NCI-H187 (cell line): ENCODE measurements at places on chromosomes 6 and 20.

GRCh38 chr20:57053793-57054552, 212.5 kb downstream of the BMP7 start:
- DNase-seq, result no peak

- DNase-seq, result no peak
Observed at GRCh38 chr6:81937296-81937937, 184.9 kb upstream of the TENT5A start.

- no peak for DNase-seq
Observed at GRCh38 chr6:110710115-110710514, 105.2 kb downstream of the CDK19 start.

DNA sequence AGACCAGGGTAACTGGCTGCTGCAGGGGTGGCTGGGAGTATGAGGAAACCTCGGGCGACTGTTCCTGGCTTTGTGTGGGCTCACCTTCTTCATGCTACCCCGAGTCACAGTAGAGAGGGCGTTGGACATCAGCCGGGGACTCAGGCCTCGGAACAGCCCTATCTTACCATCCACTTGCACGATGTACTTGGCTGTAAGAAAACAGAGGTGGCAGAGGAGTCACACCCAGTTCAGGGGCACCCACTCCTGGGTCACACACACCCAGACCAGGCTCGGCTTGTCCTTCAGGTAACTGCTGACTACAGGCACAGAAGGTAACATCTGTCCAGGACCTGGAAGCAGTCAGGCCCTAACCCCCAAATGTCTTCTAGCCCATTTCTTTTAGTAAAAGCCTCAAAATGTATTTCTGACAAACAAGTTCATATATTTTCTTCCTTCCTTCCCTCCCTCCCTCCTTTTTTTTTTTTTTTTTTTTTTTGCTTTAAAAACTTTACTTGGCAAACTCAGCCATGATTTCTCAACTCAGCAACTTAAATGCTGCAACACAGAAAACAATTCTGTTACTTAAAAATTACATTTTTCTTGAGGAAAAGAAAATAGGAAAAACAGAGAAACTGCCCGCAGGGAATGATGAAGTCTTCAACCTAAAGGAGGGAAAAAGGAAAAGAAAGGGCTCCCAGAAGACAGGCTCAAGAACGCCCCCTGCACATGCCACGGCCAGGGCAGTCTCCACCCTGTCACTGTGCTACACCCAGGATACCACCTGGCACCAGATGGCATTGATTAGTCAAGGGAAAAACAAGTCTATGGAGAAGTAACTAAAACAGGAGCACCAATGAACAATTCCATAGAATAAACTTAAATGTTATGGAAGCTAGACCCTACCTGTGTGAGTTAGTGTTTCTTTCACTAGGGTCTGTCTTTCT, 7.3 kb downstream of the MTCH1 start:
- no peak for DNase-seq

DNA sequence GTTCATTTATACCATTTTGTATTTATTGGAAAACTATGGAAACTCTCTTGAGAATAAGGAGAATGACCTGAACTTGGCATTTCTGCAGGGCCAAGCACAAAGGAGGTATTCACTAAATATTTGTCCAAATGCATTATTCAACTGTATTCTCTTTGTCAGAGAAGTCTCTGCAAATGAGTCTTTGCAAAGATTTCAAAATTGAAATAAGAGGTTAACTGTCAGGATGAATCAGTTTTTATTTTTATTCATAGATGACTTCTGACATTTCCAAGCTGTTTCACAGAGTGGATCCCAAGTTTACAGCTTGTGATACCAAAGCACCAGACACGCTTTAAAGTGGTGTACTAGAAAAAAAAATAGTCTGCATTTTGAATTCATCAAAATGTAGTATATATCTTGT, 131.6 kb downstream of the UTRN start:
- DNase-seq, result no peak

DNA sequence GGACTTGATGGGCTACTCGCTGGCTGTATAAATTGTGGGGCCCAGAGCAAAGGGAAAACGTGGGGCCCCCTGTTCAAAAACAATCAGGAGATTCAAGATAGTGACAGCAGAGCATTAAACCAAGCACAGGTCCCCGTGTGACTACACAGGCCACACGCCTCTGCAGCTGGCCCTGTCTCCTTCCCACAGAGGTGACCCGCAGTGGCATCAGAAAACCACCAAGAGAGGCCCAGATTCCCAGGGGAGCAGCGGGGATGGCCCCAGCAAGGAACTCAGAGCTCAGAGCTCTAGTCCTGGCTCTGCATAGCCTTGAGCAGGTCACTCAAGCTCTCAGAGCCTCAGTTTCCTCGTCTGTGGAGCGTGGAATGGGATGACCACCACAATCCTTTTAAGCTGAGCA, 57.6 kb downstream of the CPNE5 start:
- DNase-seq, result no peak

DNA sequence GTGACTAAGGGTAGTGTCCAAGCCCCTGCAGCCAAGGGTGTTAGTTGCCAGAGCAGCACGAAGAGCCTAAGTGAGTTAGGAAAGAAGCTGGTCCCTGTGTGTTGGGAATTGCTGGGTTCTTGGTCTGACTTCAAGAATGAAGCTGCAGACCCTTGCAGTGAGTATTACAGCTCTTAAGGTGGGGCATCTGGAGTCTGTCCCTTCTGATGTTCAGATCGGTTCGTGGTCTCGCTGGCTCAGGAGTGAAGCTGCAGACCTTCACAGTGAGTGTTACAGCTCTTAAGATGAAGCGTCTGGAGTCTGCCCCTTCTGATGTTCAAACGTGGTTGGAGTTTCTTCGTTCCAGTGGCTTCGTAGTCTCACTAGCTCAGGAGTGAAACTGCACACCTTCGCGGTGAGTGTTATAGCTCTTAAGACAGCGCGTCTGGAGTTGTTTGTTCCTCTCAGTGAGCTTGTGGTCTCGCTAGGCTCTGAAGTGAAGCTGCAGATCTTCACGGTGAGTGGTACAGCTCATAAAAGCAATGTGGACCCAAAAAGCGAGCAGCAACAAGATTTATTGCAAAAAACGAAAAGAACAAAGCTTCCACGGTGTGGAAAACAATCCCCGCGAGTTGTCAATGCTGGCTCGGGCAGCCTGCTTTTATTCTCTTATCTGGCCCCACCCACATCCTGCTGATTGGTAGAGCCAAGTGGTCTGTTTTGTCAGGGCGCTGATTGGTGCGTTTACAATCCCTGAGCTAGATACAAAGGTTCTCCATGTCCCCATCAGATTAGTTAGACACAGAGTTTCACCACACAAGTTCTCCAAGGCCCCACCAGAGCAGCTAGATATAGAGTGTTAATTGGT, 31.8 kb downstream of the PXDC1 start:
- no peak for DNase-seq

DNA sequence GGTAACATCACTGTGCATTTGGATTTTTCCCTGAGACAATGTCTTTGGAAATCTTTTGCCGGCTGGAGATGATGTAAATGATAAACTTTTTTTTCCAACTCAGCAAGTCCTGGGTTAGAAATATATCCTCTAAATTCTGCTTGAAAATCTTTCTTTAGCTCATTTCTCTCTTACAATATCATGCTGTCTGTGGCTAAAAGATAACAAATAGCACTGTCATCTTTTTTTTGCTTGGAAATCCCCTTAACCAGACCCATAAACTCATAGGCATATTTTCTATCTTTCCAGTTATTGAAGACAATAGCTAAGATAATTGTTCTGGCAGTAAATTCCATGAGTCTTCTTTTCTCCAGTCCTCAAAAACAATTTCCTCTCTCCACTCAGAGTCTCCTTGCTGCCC, 481.5 kb downstream of the NKAIN2 start:
- no peak for DNase-seq

GRCh38 chr6:122726649-122727048, 52.9 kb upstream of the FABP7 start:
- no peak for DNase-seq

DNA sequence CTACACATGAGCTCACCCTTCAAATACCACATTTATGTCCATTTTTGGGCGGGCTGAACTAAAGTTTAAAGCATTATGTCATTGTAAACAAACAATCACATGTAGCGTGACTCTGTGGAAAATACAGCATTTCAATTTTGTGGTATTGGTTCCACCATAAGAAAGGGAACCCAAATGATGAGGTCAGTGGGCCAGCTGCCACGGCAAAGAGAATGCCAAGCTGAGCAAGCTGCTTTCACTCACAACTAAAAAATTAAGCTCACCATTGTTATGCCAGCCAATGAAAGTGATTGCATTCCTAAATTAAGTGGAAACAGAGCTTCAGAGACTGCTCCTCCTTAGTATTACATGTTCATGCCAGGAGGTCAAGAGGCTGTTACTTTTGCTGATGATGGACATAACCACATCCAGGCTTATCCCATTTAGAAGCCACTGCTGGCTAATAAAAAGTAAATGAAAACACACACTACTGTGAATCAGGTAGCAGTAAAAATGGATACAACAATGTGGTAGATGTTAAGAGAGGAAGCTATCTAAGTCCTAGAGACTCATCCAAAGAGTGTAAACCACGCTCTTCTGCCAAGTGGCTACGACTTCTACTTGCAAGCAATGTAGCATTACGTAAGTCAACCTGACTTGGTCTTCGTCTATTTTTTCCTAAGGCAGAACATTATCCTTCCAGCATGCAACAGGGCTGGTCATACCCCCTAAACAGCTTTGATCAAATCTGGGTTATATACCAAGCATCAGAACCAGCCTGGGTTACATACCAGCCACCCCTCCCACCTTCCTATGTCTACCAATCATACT, 164.8 kb downstream of the BACH2 start:
- no peak for DNase-seq

- peak; percentile 65 for DNase-seq
Observed at GRCh38 chr6:43823879-43824702, 54.1 kb downstream of the VEGFA start.

GRCh38 chr6:117344444-117345291, 79.3 kb downstream of the VGLL2 start:
- no peak for DNase-seq

DNA sequence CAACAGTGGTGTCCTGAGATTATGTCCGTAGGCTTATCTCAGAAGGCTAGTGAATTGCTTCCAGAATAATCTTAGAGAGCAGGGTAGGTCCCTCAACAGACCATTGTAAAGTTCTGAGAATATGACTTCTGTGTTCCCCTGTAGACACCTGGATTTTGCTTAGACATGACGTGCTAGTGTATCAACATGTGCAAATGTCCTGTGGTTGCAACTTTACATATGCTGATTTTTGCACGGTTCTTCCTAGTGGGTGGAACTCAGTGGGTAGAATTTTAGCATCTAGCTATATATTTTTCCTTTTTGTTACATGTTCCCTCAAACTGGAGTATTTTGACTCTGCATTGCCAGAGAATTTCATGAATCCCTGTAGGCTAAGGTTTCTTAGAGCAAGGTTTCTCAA, 459.2 kb downstream of the RNF144B start:
- DNase-seq, result no peak

- DNase-seq, result no peak
Observed at GRCh38 chr6:137309078-137309762, 90.0 kb upstream of the IFNGR1 start.

DNA sequence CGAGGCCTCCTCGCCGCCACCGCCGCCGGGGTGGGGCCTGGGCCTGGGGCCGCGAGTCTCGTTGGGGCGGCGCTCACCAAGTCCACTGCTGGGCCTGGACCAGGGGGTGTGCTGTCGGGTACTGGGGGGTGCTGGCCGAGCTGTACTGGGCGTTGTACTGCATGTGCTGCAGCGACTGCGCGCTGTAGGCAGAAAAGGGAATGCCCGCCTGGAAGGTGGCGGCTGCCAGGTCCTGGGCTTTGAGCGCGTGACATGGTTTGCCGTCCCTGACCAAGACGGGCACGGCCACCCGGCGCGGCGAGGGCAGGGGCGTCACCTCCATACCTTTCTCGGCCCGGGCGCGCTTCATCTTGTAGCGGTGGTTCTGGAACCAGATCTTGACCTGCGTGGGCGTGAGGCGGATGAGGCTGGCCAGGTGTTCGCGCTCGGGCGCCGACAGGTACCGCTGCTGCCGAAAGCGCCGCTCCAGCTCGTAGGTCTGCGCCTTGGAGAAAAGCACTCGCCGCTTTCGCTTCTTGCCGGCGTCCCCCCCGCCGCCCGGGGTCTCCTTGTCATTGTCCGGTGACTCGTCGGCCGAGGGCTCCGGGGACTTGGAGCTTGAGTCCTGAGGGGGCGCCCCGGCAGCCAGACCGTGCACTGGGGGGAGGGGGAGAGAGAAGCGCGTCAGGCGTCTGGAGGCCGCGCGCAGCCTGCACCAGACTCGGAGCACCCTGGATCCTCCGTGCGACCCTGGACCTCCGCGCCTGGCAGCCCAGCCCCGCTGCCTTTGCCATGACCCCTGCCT, 1.8 kb downstream of the NKX2-2 start:
- no peak for DNase-seq

- DNase-seq, result no peak
Observed at GRCh38 chr6:22928775-22929174, 359.4 kb downstream of the HDGFL1 start.

GRCh38 chr6:45732731-45733130, 282.9 kb downstream of the CLIC5 start:
- no peak for DNase-seq

DNA sequence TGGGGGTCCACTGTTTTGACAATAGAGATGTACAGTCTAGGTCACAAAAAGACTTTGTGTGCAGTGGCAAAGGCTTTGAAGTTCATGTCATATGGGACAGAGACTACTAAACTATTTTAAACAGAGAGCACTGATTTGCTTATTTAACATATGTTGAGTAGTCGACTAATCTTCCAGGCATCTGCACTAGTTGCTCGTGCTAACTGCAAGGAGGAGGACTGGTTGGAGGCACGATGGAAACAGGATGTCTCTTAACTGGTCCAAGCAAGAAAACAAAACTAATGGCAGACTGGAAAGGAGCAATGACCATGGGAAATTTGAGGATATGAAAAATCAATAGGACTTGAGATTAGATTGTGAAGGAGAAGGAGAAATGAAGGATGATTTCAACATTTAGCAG, 28.5 kb upstream of the ERVFRD-1 start:
- no peak for DNase-seq

DNA sequence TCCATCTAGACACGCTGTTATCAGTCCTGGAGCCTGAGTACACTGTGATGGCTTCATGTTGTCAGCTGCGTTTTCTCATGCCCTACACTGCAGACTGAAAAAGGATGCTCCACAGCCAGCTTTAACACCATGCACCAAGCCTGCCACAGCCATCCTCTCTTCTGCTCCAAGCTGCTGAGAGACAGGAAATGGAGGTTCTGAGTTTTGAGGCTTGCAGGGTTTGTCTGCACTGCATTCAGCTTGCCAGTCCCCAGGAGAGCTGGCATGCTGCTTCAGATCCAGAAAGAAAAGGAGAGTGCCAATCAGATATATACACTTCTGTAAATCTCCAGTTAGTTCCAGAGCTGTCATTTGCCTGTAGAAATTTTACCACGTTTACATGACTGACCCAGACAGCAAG, 550.7 kb upstream of the FLRT3 start:
- no peak for DNase-seq

GRCh38 chr6:5051394-5051793, 33.7 kb upstream of the PPP1R3G start:
- no peak for DNase-seq

- DNase-seq, result peak; percentile 16
Observed at GRCh38 chr6:118335325-118335816, 212.7 kb upstream of the PLN start.

- peak; percentile 89 for DNase-seq
Observed at GRCh38 chr6:153145591-153145990, 14.5 kb upstream of the RGS17 start.

- no peak for DNase-seq
Observed at GRCh38 chr20:15937179-15937578, 636.1 kb downstream of the KIF16B start.

GRCh38 chr20:57400821-57401564, 9.8 kb downstream of the RBM38 start:
- DNase-seq, result no peak

- DNase-seq, result no peak
Observed at GRCh38 chr6:169101981-169102380, 151.7 kb downstream of the THBS2 start.

GRCh38 chr6:1700278-1700967, 90.7 kb downstream of the FOXC1 start:
- no peak for DNase-seq
